ENCODE measurements at places on chromosomes 5 and 9.

GRCh38 chr5:132466433-132467286 is 23.9 kb downstream of the IRF1 start:
- no peak for DNase-seq

DNA sequence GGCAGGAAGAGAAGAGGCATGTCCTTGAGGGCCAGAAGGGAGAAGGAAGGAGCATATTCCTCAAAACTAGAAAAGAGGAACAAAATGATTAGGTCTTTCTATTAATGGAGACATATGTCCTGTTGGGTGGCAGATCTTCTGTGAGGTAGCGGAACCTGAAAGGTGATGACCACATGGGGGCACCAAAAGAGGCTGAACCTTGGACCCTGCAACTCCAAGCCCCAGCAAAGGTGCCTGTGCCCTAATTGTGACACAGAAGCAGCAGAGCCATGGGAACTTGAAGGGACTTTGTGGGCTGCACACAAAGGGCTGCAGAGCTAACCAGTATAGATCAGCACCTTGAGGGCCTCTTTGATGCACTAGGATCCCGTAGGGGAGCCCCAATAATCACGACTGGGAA is 158.0 kb downstream of the BAAT start:
- peak; percentile 2 for DNase-seq

- no peak for DNase-seq
Measured at GRCh38 chr9:21683484-21684175, 118.8 kb upstream of the MTAP start.

DNA sequence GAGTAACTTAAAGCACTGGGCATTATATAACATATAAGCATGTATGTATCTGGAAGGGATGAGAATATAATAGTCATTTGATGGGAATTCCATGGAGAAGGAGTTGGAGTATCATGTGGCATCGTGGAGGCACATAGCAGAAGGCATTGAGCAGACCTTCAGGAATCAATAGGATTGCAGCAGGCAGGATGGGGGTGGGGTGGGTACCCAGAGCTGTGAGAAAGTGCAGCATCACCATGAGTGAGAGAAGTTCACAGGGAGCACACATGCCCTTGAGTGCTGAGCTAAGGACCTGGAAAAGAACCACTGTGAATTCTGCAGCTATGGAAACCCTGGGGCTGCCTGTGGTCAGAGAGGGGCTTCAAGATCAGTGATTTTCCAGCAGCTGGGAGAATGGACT is 57.3 kb downstream of the MED10 start:
- no peak for DNase-seq

Data from HuH-7 (cell line).